ENCODE measurements at places on chromosomes 1 and 21.

DNA sequence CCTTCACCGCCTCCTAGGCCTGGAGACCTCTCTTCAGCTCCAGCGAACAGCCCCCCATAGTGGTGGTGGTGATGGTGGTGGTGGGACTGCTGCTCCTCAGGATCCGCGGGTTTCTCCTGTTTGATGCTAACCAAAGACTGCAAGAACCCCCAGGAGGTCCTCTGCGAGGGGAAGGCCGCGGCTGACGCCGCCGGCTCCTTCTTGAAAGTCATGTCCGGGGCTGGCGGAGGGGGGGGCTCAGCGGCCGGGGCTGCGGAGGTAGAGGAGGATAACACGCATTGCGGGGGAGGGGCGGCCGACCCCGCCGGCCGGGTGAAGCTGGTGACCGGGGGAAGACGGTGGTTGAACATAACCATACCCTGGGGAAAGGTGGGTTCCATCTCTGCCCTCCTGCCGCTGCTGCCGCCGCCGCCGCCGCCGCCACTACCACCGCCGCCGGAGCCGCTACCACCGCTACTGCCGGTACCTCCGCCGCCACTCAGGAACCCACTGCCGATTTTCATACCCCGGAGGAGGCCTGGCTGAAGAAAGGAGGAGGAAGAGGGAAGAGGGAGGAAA is 554 bp downstream of the ZNF281 start:
- peak; percentile 61 for DNase-seq

- DNase-seq = no peak
Observed at GRCh38 chr1:155039308-155039669, 5.7 kb downstream of the DCST1 start.

- no peak for DNase-seq
Observed at GRCh38 chr1:187987236-187987776, 1158.6 kb downstream of the PLA2G4A start.

DNA sequence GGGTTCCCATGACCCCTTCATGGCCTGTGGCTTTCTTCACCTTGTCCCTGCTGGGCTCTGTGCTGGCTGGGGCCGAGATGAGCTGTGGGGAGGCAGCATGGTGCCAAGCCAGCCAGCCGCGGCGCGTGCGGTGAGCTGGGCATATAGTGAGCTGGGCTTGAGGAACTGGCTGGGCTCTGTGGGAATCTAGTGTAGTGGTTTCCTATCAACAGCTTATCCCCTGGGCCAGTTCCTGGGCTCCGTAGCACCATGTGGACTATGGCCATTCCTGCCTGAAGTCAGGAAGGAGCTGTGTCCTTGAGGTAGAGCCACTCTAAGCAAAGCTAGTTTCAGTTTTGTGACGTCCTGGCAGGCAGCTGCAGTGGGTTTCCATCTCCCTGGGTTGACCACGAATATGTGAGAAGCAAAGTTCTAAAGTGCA is 1.8 kb downstream of the NCMAP start:
- DNase-seq = no peak

GRCh38 chr1:204725821-204726448 is 40.4 kb upstream of the LRRN2 start:
- no peak for DNase-seq

DNA sequence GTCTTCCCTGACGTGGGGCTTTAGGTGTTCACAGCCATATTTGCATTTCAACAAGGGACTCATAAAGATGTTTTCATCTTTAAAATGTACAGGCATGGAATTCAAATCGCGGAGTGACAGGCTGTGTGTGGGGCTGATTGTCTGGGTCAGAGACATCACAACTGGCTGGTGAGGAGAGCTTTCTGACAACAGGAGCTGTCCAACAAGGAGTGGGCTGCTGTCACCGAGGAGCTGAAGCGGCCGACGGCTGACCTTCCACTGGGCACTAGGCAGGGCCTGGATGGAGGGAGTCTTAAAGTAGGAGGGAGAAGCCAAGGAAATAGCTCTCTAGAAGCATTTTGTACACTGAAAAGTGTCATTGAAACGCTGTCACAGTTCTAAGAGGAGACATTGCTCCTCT is 30.5 kb upstream of the SCMH1 start:
- DNase-seq = no peak

DNA sequence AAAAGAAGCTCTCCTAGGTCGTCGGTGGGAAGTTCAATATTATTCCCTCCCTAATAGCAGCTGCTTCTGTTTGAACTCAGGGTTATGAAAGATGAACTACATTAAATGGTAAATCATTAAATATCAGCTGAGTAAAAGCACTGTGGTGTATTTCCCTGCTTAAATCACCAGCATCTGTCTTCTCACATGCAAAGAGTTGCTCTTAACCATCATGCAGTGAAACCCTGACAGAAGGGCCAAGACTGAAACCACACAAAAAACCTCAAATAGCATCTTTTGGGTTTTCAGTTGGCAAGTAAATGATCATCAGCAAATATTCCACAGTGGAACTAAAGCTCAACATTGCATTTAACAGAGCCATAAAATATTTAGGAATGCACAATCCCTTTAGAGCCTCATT is 380.0 kb upstream of the ADGRL2 start:
- no peak for DNase-seq

- no peak for DNase-seq
Observed at GRCh38 chr1:184389446-184389845, 2.6 kb downstream of the C1orf21 start.

- DNase-seq = no peak
Observed at GRCh38 chr1:198798923-198799386, 160.1 kb downstream of the PTPRC start.

- no peak for DNase-seq
Observed at GRCh38 chr1:237672748-237673147, 218.0 kb downstream of the ZP4 start.

DNA sequence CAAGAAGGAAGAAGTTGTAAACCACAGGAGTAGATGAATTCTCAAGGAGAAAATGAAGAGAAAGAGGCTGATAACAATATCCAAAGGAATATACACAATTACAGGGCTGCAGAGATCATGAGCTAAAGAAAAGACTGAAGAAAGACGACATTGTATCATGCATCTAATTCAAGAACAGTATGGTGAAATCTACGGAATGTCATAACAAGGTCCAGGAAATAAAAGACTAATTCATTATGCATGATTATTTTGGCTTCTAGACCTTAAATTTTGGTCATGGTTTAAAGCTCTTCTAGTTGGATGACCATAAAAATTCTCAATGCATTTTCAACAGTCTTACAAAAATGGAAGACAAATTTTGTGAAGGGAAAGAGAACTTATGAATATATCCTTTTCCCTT is 71.7 kb downstream of the SH3GLB1 start:
- no peak for DNase-seq

Measured in WTC11 (cell line).